ENCODE measurements at places on chromosomes 2 and 18.

- no peak for DNase-seq
These were observed 491 bp downstream of the L3MBTL4 start for GRCh38 chr18:6414118-6414722.

GRCh38 chr2:66446941-66447340, 12.0 kb downstream of the MEIS1 start:
- DNase-seq: no peak

GRCh38 chr2:152542337-152542994, 174.8 kb downstream of the PRPF40A start:
- no peak for DNase-seq

GRCh38 chr18:48904091-48904490, 46.7 kb downstream of the SMAD7 start:
- DNase-seq: no peak

DNA sequence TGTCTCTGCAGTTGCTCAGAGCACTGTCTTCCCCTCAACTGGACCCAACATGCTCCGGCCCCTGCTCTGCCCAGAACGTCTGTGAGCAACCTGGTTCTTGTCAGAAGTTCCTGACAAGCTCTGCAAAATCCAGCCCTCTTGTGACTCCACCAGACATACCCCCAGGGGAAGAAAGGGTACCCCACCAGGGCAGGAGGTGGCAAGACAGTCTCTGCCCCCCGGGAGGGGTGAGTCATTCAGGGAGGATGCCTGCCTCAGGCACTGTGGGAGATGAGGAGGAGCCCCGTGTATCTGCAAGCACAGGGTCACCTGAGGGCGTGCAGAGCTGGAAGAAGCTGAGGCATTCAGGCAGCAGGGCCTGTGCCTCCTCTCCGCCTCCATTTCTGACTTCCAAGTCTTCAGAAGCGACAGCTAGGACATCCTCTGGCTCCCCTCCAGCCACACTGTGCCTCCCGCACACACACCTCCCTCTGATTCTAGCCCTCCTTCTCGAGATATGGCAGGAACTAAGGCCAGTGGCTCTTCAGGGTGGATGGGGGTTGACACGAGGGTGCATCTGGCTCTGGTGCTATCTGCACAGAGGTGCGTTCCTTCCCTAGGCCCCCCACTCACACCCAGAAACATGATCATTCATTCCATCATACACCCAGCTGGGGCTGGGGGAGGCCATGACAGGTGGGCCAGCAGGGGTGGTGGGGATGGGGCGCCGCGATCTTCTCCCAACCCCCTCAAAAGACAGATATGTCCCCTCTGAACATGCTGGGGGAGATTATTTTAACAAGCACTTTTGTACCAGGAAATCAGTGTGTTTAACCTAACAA, 222.2 kb downstream of the CYP26B1 start:
- no peak for DNase-seq

GRCh38 chr18:62045316-62045715, 141.5 kb downstream of the PIGN start:
- DNase-seq: no peak

DNA sequence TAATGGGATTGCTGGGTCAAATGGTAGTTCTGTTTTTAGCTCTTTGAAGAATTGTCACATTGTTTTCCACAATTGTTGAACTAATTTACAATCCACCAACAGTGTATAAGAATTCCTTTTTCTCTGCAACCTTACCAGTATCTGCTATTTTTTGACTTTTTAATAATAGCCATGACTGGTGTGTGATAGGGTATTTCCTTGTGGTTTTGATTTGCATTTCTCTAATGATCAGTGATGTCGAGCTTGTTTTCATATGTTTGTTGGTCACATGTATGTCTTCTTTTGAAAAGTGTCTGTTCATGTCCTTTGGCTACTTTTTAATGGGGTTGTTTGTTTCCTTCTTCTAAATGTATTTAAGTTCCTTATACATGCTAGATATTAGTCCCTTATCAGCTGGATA, 322.3 kb downstream of the CDH2 start:
- DNase-seq: no peak

GRCh38 chr18:62659698-62660097, 55.6 kb upstream of the PHLPP1 start:
- DNase-seq: no peak

DNA sequence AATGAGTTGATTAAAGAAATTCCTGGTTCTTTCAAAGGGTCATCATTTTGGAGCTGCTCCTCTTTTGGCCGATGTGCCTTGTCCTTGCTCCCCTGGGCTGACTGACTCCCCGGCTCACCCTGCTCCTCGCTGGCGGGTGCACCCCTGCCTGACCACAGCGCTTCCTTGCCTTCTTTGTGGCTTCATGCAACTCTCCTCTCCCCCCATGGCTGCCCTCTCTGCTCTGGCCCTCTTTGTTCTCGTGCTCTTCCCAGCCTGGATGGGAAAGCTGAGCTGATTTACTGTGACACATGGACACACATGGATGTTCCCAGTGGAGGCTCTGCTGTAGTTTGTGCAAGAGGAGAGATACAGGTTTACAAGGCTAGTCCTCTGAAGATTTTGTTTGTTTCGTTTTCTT, 234.6 kb downstream of the HAUS1 start:
- no peak for DNase-seq
